ENCODE measurements at places on chromosomes 7 and 10.
A peak's percentile ranks its signal among the peaks of the same experiment; 100 is the strongest.

DNA sequence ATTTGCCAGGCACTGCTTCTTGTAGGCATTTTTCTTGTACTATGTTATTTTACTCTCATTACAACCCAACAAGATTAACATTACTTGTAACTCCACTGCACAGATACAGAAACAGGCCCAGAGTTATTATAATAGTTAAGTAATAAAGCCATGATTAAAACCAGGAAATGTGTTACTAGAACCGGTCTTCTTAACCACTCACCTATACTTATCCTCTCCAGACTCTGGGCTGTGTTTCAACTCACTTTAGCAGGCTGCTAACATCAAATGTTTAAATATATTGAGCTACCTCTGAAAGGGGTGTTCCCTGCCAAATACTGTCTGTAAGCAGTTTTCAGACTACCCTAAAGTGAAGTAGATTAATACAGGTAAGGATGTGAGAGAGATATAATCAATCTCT, 1227.8 kb downstream of the SORCS3 start:
- DNase-seq = no peak

DNA sequence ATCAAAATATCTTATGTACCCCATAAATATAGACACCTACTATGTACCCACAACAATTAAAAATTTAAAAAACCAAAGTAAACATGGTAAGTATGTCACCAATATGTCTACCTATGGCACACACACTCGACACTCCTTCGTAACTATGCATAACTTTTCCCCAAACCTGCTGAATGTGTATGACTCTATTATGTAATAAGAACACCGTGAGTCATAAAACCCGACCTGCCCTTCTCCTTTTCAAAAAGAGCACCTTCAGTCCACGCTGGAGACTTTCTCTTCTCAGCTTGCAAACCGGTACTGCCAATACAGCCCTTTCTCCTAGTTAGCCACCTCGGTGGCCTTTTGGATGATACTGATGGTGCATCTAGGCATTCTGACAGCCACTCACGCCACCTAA, 186.3 kb downstream of the PRPF18 start:
- no peak for DNase-seq

- no peak for DNase-seq
Observed at GRCh38 chr10:6926971-6927370, 346.9 kb upstream of the PRKCQ start.

DNA sequence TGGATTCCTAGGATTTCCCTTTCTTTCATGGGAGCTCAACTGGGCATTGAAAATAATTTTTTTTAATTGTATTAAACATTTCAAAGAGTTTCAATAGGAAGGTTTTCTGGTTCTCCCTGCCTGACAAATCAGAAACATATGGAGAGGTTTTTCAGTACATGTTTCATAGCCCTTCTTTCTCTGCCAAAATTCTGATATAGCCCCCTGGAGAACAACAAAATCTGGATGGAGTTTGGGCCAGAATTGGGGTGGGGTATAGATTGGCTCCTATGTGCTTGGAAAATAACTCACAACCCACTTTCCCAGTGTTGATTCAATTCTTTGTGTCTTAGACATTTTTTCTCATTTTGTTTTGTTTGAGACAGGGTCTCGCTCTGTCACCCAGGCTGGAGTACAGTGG, 24.6 kb upstream of the EIF4H start:
- DNase-seq = no peak

DNA sequence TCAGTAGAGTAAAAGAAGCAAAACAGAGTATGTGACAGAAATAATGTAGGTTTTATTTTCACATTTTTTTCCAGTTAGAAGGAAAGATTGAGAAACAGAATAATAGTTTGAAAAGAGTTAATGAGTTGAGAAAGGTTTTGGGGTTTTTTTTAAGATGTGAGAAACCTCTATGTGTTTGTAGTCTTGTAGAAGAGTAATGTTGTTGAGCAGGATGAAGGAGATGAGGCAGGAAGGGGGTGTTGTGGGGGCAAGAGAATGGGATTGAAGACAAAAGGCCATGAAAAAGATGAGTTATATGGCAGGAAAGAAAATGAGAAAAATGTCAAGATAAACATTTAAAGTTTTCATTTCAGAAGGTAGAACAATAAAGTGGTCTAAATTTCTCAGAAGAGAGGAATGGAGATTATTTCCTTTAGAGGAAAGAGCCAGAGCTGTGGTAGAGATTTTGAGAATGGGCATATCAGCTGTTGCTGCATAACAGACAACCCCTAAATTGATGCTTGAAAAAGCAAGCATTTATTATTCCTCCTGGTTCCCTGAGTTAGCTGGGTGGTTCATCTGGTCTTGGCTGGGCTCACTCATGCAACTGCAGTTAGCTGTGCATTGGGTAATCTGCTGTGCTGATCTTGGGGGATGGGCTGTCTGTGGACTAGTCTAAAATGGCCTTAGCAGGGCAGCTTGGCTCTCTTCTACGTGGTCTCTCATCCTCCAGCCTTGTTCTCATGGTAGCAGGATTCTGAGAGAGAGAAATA, 27.1 kb downstream of the PCGF5 start:
- peak; percentile 47 for DNase-seq

All from K562 (cell line).